ENCODE measurements at places on chromosomes 4 and X.
A peak's percentile ranks its signal among the peaks of the same experiment; 100 is the strongest.

DNA sequence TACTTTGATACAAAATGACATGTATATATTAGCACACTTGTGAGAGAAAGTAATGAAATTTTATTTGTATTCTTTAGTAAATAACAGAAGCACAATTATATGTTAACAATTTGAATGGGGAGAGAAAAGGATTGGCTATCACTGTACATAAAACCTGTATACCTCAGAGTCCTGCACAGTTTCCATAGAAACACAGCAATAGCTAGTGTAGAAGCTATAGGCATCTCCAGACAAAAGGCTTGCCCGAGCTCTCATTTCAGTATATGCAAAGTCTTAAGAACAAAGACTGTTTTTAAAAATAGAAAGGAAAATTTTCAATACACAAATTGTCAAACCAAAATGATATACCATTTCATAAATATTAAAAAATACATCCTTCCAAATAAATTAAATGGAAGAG, 38.5 kb downstream of the GPM6A start:
- DNase-seq, result no peak

DNA sequence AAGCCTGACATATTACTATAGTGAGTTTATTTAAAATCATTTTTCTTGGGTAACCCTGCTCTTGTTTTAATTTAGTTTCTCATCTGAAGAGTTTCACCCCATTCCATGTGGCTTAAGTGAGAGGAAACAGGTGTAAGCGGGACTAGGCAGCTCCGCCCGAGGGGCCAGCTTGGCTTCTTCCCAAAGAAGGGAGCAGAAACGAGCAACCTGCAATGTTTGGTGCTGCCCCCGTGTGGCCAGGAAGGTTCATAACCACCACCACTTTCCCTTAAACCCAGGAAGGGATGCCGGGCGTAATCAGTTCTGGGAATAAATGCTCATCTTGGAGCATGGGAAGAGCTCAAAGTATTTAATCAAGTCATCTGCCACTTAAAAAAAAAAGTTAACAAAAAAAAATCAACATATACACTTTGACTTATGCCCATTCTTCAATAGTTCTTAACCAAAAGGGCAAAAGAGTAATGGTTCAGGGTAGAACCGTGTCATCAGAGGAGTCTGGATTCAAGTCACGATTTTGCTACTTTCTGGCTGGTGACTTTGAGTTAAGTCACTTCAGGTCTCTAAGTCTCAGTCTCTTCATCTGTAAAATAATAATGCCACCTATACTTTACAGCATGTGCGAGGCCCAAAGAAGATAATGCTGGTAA, 147.9 kb downstream of the NSUN7 start:
- peak; percentile 47 for DNase-seq

DNA sequence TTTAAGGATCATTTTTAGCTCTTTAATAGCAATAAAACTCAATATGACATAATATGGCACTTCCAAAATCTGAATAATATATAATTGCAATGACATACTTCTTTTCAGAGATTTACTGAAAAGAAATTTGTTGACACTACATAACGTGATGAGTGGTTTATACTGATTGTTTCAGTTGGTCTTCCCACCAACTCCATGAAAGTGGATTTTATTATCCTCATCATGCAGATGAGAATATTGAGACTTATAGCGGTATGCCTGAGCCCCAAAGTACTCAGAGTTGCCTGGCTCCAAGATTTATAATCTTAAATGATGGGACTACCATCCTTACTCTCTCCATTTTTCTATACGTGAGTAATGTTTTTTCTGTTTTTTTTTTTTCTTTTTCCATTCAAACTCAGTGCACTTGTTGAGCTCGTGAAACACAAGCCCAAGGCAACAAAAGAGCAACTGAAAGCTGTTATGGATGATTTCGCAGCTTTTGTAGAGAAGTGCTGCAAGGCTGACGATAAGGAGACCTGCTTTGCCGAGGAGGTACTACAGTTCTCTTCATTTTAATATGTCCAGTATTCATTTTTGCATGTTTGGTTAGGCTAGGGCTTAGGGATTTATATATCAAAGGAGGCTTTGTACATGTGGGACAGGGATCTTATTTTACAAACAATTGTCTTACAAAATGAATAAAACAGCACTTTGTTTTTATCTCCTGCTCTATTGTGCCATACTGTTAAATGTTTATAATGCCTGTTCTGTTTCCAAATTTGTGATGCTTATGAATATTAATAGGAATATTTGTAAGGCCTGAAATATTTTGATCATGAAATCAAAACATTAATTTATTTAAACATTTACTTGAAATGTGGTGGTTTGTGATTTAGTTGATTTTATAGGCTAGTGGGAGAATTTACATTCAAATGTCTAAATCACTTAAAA, 15.3 kb downstream of the ALB start:
- no peak for DNase-seq

DNA sequence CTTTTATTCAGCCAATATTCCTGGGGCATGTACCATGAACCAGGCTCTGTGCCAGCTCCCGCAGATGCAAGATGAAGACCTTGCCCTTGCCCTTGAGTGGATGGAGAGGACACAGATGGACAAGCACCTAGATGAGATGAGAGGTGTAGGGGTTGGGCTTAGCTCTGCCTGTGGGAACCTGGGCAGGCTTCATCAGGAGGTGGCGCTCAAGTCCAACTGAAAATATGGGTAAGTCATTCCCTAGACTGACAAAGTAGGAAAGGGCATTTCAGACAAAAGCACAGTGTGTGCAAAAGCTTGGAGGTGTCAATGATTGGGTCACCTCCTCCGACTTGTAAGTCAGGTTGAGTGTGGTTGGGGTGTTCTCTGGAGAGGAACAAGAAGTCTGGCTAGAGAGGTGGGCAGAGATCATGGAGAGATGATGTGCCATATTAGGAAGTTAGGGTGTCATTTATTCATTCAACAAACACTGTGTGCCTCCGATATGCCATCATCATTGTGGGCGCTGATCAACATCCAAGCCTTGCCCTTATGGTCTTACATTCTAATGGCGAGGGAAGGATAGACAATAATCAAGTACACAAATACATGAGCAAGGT, 64.6 kb downstream of the ANAPC4 start:
- no peak for DNase-seq

DNA sequence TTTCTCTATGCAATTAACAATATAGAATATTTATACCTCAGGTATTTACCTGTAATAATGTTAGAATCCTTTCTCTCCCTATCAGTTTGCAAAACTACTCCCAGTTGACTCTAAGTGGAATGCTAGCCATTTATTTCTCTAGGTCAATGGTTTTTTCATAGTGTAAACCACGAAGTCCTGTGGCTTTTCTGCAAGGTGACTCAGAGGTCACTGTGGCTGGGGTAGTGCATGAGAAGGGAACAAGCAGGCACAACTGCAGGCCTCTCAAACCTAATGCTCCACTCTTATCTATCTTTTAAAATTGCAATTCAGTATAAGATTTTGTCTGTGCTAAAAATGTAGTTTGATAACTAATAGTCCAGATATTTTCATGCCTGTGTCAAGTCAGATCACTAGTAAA, 159.4 kb downstream of the ANTXR2 start:
- DNase-seq, result no peak

- no peak for DNase-seq
Observed at GRCh38 chr4:73620115-73620792, at the start of gene RASSF6. Gene RASSF6 (minus strand): TSS chr4:73620436. CDS start chr4:73611795, 8,641 bp downstream.

- DNase-seq, result no peak
Observed at GRCh38 chrX:104309169-104309568, 54.4 kb upstream of the ESX1 start.

DNA sequence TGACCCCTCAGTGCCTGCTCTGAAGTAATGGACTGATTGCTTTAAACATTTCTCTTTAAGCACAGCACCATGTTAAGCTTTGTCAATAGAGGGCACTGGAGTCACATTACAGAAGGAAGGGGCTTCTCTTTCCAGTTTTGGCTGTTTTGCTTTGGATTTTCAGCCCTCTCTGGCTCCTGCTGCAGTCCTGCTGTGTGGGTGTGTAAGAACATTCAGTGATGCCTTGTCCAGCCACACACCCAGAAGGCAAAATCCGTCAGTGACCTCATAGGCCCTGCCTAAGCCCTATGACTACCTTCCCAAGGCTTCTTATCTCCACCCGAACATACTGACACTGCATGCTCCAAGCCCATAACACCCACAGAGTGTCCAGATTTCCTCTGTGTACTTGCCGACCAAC, 215.3 kb upstream of the CTSO start:
- no peak for DNase-seq

GRCh38 chrX:24168807-24169206, 19.3 kb downstream of the ZFX start:
- DNase-seq, result no peak

- no peak for DNase-seq
Observed at GRCh38 chrX:107360788-107361360, 88.6 kb upstream of the FRMPD3 start.

GRCh38 chr4:110005461-110006056, 92.9 kb downstream of the EGF start:
- DNase-seq, result peak; percentile 63

- no peak for DNase-seq
Observed at GRCh38 chrX:57930051-57930450, 19.8 kb upstream of the ZXDA start.
